ENCODE measurements at places on chromosomes 5 and 9.
A peak's percentile ranks its signal among the peaks of the same experiment; 100 is the strongest.

- DNase-seq, result no peak
These were observed 27.2 kb downstream of the NEUROG1 start for GRCh38 chr5:135508496-135509005.

GRCh38 chr9:102862478-102862877 is 132.7 kb upstream of the CYLC2 start:
- no peak for DNase-seq

- peak; percentile 50 for DNase-seq
These were observed 440.9 kb upstream of the EDIL3 start for GRCh38 chr5:84825606-84826005.

GRCh38 chr5:32542216-32543059 is 42.9 kb upstream of the SUB1 start:
- peak; percentile 17 for DNase-seq

- no peak for DNase-seq
These were observed 203.0 kb downstream of the TTLL11 start for GRCh38 chr9:121889990-121890563.

GRCh38 chr5:178992291-178992895 is 2.7 kb downstream of the GRM6 start:
- DNase-seq, result no peak

GRCh38 chr9:108606401-108606800 is 249.4 kb downstream of the ACTL7B start:
- no peak for DNase-seq

DNA sequence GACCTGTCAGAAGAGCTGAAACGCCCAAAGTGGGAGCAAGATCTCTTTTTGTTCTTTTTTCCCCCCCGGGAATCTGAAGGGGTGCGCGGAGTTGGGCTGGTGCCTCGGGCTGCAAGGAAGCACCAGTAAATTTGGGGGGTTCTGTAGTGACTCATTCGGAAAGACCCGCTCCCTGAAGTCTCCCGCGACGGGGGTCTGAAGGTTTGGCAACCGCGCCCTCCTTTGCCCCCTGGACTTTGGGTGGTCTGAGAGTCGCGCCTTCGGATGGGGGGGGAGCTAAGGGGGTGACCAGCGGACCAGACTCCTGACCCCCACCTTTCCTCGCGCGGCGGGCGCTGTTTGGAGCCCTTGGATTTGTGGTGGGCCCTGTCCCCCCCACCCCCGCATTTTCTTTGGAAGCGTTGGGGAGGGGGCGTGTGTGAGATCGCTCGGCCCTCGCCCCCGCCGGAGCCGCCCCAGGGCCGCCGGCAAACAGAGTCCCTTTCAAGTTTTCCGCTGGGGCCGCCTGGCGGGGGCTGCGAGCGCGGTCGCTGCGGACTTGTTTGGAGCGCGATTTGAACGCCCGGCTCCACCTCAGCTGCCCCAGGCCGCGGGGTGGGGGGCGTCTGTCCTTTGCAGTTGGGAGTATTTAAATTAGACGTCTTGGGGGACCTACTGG is 2.0 kb downstream of the CXXC5 start:
- no peak for DNase-seq

- no peak for DNase-seq
These were observed 76.2 kb upstream of the CHD1 start for GRCh38 chr5:99004960-99005359.

GRCh38 chr5:141094481-141095262 is at the start of gene PCDHB2:
TSS of gene PCDHB2 (plus strand) at chr5:141094615. CDS start at chr5:141094791, 176 bp downstream.
- peak; percentile 3 for DNase-seq

- DNase-seq, result no peak
These were observed 20.2 kb upstream of the BARHL1 start for GRCh38 chr9:132562306-132562573.

DNA sequence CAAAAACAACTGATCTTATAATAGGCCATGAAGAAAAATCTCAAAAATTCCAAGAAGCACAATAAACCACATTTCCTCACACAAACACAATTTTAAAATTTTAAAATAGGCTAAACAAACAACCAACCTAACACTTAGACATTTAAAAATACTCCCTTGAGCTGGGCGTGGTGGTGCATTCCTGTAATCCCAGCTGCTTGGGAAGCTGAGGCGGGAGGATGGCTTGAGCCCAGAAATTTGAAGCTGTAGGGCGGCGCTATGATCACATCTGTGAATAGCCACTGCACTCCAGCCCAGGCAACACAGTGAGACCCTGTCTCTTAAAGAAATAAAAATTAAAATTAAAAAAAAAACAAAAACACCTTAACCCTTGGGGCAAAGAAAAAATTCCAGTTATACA is 36.9 kb upstream of the TESK1 start:
- no peak for DNase-seq

DNA sequence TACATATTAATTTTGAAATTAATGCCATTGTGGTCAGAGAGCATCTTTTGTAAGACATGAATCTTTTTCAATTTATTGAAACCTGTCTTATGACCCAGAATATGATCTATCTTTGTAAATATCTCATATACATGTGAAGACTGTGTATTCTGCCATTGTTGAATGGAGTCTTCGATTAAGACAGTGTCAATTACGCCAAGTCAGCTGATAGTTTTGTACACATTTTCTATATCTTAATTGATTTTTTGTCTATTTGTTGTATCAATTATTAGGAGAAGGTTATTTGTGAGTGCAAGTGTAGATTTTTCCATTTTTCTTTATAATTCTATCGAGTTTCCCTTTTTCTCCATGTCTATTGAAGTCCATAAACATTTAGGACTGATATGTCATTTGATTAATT is 471.6 kb downstream of the MED10 start:
- DNase-seq, result no peak

- DNase-seq, result no peak
These were observed 30.7 kb downstream of the ACOT12 start for GRCh38 chr5:81363093-81363871.

DNA sequence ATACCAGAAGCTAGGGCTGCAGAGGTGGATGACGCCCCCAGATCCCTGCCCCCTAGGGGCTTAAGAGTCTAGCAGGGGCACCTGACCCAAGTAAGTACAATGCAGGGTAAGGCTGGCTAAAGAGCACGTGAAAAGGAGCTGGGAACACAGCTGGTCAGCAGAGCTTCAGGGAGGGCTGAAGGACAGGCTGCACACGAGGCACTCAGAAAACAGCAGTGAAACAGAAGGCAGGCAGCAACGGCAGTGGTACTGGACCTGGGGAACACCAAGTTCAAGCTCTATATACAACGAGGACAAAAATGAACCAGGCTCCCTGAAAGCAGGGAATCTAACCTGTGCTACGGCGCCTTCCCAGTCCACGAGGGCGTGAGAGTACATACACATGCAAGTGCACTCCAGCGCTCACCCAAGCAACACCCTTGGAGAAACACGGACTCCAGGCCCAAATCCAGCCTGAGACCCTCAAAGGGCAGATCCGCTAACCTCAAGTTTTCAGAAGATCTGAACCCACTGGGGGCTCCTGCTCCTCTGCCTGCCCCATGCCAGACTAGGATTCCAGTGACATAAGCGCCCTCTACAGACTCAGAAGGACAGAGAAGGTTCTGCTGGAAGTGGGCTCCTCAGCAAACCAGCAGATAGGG is 57.4 kb downstream of the PSMB7 start:
- DNase-seq, result no peak

- DNase-seq, result peak; percentile 88
These were observed 137.1 kb downstream of the FOXD1 start for GRCh38 chr5:73311291-73312110.

- DNase-seq, result no peak
These were observed 2308.8 kb upstream of the ACO1 start for GRCh38 chr9:30075451-30076199.

DNA sequence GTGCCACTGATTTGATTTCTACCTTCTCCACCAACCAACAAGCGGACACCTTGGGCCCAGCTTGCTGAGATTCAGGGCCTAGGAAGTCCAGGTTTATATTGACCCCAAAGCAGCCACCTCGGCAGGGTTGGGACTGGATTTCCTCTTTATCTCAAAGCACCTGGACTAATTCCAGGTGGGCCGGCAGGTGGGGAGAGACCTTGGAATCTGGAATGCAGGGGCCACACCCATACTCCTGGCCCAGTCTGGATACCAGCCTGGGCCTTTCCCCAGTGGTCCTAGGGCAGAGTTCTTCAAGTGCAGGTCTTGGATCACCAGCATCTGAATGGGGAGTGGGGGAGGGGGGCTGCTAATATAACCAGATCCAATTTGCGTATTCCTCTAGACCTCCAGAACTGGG is 93.1 kb downstream of the PCDH1 start:
- DNase-seq, result no peak

DNA sequence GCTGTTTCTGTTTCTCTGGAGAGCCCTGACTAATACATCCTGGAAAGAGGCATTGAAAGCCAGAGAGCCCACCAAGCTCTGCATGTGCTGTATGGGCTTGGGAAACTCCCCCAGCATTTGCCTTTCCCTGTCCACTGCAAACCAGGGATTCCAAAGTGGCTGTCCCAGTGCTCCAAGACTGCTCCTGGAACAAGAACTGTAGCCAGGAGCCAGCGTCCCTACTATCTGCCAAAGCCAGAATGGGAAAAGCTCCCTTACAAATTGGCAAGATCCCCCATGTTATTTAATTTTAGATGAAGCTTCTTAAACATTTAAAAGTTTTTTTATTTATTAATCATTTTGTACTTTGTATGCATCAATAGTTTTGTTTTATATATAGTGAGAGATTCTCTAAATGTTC is 263.2 kb downstream of the GABRB2 start:
- DNase-seq, result no peak

- peak; percentile 29 for DNase-seq
These were observed 29.8 kb upstream of the HMCN2 start for GRCh38 chr9:130235558-130236435.

- no peak for DNase-seq
These were observed 180.4 kb downstream of the SEMA5A start for GRCh38 chr5:9365512-9365911.

GRCh38 chr9:70362952-70363351 is 51.5 kb downstream of the KLF9 start:
- peak; percentile 51 for DNase-seq

- DNase-seq, result no peak
These were observed 7.2 kb upstream of the ADGRV1 start for GRCh38 chr5:90551376-90551775.

- DNase-seq, result peak; percentile 24
These were observed 36.3 kb downstream of the GABRP start for GRCh38 chr5:170819824-170820223.

- no peak for DNase-seq
These were observed 283.0 kb downstream of the CEMIP2 start for GRCh38 chr9:71485326-71485725.

DNA sequence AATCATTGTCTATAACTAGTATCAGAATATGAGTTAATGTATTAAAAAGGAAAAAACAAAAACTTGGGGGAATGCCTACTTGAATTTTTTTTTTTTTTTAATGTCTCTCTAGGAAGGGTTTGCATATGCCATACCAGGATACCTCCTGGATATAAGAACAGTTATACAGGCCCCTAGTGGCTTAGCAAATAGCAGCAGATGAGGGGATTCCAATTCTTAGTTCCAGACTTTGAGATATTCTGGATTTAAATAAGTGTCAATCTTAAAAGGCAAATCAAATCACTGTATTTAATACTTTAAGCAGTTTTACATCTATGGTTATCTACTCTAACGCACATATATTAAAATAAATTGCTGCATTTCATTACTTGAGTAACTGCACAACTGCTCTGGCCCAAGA is 1055.5 kb upstream of the DMAC1 start:
- DNase-seq, result no peak

GRCh38 chr5:173035904-173036707 is 20.0 kb upstream of the CREBRF start:
- DNase-seq, result no peak

GRCh38 chr5:170353011-170353761 is 36.0 kb downstream of the KCNMB1 start:
- no peak for DNase-seq

DNA sequence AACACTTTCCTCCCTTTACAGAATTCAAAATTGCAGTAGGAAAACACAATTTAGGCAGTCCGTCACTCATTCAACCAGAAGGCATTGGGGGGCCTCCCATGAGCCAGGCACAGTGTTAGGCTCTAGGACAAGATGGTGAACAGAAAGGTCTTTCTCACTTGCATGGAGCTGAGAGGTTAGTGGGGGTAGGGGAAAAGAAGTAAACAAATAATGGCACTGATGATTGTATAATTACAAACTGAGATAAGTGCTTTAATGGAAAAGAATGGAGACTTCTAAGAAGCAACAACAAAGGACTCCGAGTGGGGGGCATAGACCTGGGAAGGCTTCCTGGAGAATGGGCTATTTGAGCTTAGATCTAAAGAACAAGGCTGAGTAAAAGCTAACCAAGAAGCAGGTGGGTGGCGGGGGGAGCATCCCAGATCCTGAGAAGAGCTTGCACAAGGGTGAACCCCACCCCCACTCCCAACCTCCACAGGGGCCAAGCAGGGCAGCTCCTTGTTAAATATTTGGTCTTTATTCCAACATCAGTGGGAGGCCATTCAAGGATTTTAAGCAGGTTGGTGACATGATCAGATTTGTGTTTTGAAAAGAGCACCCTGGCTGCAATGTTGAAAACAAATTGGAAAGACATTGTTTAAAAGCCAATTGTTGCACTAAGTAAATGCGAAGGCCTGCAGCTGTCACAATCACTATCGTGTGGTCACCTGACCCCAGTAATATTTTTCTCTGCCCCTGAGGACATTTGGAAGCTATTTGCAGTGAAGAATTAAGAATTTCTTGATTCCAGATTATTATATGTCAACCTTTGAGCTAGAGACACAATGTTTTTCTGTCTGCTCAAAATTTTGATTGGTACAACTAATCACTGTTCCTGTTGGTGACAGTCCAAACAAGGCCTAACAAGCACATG is 73.9 kb upstream of the EFNA5 start:
- DNase-seq, result no peak

DNA sequence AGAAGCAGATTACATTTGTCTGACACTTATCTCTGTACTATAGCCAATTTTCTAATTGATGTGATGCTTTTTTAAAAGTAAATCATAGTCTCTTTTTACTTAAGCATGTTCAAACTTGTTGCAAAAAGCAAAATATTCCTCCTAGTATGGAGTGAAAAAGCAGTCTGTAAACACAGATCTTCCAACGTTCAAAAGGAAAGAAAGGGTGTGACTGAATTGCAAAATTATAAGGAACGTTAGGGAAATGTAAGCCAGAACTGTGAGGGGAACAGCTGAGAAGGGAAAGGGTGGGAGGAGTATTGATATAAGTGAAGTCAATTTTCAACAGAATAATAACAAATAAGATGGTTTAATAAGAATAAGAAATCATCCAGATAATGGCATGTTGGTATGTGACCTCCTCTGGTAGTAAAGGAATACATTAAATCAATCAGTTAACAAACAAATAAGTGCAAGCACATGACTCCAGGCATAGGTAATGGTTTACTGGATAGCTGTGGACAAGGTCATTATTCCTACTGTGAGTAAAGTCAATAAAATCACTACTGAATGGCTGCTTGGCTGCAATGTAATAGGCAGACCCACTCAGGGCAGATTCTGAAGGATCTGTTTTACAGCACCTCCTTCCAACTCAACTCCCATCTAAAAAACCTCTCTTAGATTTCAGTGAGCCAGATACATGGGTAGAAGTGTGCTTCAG is 239.1 kb upstream of the NMUR2 start:
- DNase-seq, result no peak

DNA sequence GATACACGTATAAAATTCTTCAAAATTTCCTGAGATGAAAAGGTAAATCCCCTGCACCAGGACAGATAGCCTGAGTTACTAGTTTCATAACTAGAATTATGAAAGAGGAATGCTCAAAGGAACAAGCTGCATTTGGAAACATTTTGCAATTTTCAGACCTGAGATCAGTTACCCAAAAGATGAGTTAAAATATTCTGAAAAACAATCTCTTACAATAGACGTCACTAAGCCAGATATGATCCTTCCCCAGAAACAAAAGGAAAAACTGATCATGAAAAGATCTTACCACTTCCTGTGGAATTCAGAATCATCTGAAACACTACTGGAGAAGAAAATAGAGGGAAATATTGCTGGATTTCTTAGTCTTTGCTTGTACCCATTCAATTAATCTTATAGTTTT is 204.7 kb downstream of the ARRDC3 start:
- peak; percentile 78 for DNase-seq

Data from amniotic epithelial cell (primary cell).